Type B pancreatic cell (in vitro differentiated cells): ENCODE measurements at places on chromosomes 3 and 15. TPM values are rescaled to one million over a fixed set of nuclear protein-coding genes. Genes with fewer than 3 reads are reported as not detected.

- no peak for DNase-seq
These were observed 172.5 kb downstream of the RAP2B start for GRCh38 chr3:153334558-153334957.

DNA sequence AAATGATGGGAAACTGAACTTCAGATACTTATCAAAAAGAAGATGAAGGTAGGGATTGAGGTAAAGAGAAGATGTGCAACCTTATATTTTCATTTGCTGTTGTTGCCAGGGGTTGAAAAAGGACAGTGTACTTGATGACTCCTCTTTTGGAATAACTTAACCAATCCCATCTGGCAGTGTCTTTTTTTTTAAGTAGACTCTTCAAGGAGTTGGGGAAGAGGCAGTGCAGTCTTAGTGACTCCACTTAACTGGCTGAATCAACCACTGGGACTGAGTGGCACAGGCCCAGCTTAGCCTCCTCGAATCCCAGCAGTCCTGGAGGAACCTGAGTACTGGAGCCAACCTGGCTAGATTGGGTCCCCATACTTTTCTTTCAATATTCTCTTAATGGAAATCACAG lies 27.3 kb upstream of the FILIP1L start:
- DNase-seq = no peak

- DNase-seq = no peak
These were observed 250.9 kb upstream of the CFAP20DC start for GRCh38 chr3:59300733-59301132.

DNA sequence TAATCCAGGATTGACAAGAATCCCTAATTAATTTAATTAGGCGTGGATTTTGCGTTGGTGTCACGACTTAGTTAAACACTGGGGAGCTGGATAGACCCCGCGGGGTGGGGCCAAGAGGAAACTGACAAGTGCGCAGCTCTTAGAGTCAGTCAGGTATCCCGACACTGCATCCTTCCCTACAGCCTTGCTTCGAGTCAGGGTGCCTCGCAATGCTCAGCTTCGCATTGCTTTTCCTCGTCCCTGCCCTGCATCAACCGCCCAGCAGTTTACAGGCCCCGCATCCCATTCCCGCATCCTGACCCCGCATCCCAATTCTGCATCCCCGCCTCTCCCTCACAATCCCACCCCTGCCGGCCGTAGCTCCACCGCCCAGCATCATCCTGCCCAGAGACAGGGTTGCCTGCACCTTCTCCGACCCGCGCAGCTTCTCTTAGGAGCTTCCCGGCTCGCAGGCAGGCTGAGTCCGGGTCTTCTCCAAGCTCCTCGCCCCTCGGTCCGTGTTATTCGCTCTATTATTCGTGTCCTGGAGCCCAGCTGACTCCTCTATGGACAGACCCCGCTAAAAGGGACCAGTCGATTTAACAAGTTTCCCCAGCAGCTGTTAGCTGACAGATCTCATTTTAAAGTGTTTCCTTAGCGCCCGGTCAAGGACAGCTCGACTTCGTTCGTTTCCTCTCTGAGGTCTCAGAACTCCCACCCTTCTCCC lies 699 bp upstream of the SHOX2 start:
- DNase-seq = no peak

PIGZ gene
- 1.6 and 2.0 TPM in 2 replicates for total RNA-seq

GRCh38 chr3:104291878-104292277 lies 1074.8 kb upstream of the ALCAM start:
- no peak for DNase-seq

DNA sequence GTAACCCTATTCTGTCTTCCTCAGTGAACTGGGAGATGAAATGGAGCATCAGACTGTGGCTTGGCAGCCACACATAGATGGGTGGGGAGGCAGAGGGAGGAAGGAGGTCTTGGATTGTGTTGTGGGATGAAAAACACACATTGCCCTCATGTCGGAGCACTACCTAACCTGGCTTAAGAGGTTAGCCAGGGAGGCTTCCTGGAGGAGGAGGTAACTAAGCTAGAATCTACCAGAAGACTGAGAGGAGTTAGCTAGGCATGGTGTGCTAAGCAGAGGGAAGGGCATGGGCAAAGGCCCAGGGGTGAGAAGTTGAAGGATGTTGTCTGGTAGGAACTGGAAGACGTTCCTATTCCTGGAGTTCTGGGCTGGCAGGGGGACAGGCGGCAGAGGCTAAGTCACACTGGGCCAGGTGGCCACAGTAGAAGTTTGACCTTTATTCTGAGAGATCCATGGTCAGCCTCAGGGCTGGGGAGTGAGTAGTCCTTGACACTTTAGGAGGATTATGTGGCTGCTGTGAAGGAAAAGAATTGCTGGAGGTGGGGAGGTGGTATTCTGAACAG lies 7.7 kb upstream of the PRKCD start:
- no peak for DNase-seq

TIMP4 gene
- 0.43 and 0.48 TPM in 2 replicates for total RNA-seq

TRIM71 gene
- 11.2 and 26.5 TPM in 2 replicates for total RNA-seq

GRCh38 chr15:58530056-58530590 lies 98.3 kb downstream of the LIPC start:
- no peak for DNase-seq

BNC1 gene
- 2.4 and 7.0 TPM in 2 replicates for total RNA-seq

DNA sequence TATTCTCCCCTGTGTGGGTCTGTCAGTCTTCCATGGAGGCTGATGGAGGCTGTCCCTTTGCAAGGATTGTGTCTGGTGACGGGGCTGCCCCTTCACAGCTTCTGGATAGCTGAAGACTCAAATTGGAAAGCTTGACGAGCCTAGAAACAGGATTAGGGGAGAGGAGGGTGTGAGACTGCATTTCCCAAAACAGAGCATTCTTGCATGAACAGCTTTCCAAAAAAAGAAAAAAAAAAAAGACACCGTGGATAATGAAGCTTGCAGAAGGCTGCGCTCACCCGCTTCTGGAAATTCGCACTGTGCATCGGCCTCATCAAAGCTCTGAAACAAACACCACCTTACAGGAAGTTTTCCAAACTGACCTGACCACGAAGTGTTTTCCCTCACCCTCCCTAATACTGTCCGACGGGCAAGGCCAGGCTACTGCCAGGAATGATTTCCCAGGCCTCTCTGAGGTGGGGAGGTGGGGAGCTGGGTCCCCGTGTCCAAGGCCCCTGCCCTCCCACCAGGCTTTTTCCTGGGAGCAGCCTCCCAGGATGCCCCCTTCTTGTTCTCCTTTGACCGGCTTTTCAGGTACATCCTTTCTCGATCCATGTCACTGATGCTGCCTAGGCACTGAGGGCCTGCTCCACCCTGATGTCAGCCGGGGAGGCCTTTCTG lies 24.9 kb upstream of the MUC4 start:
- DNase-seq = no peak

ZNF717 gene
- total RNA-seq = 8.4 and 13.2 TPM in 2 replicates

- DNase-seq = no peak
These were observed 49.9 kb downstream of the TFG start for GRCh38 chr3:100759159-100759558.

- no peak for DNase-seq
These were observed 152.6 kb downstream of the SCAPER start for GRCh38 chr15:76752549-76752948.

MYRIP gene
- total RNA-seq = 0.38 and 0.53 TPM in 2 replicates

LRRIQ4 gene
- total RNA-seq = not detected in 2 replicates

- DNase-seq = no peak
These were observed 314.3 kb upstream of the RASGRP1 start for GRCh38 chr15:38878926-38879325.

GOLGA8H gene
- total RNA-seq = 0.77 TPM in 1 of 2 replicates, not detected in the other
